Activated naive CD4-positive, alpha-beta T cell treated with anti-CD3 and anti-CD28 coated beads, Interleukin-2, amount 50 U/mL, for 72 hours (primary cell): ENCODE measurements at places on chromosomes 6 and 20. TPM values are rescaled to one million over a fixed set of nuclear protein-coding genes. Genes with fewer than 3 reads are reported as not detected.

Gene NOTCH4
- 0.64 TPM for total RNA-seq

Gene FAM217A
- not detected for total RNA-seq

Gene PACRG
- 0.43 TPM for total RNA-seq

Gene DPM1
- total RNA-seq, result 58.0 TPM

Gene EEF1A2
- total RNA-seq, result 3.1 TPM

Gene TBX18
- not detected for total RNA-seq

Gene TCF21
- total RNA-seq, result not detected

Gene PTK6
- total RNA-seq, result 0.57 TPM

Gene NR2E1
- total RNA-seq, result not detected

Gene SCGN
- not detected for total RNA-seq

Gene IFT52
- total RNA-seq, result 15.5 TPM

Gene PCMT1
- total RNA-seq, result 86.9 TPM

Gene PPP1R3G
- total RNA-seq, result 0.07 TPM

Gene ETV7
- 2.0 TPM for total RNA-seq

Gene ZSCAN23
- total RNA-seq, result 1.3 TPM

Gene ENPP1
- total RNA-seq, result 0.35 TPM

Gene ZC3H12D
- 87.1 TPM for total RNA-seq

Gene TUBB2B
- not detected for total RNA-seq

Gene ADA
- total RNA-seq, result 54.9 TPM

Gene TREML1
- total RNA-seq, result not detected

Gene BHLHE23
- not detected for total RNA-seq

Gene C6orf163
- total RNA-seq, result 2.7 TPM

Gene ANKRD66
- not detected for total RNA-seq

Gene TAB2
- total RNA-seq, result 98.2 TPM

Gene PNLDC1
- total RNA-seq, result 0.35 TPM

Gene ZNF165
- total RNA-seq, result 2.1 TPM

Gene LGSN
- total RNA-seq, result not detected

Gene COL11A2
- total RNA-seq, result 4.6 TPM

Gene CLVS2
- total RNA-seq, result not detected

Gene OR2B6
- total RNA-seq, result not detected

Gene SLC35D3
- total RNA-seq, result not detected

Gene MLN
- not detected for total RNA-seq

Gene DEK
- total RNA-seq, result 185 TPM

Gene DZANK1
- 2.4 TPM for total RNA-seq

Gene ID4
- not detected for total RNA-seq

Gene C20orf141
- total RNA-seq, result not detected

Gene COL9A1
- not detected for total RNA-seq

Gene CFAP61
- 0.41 TPM for total RNA-seq

Gene SLC9A8
- total RNA-seq, result 16.2 TPM

Gene TBCC
- total RNA-seq, result 14.2 TPM

Gene FAM110A
- 12.0 TPM for total RNA-seq

Gene ECT2L
- not detected for total RNA-seq

Gene PRDM1
- total RNA-seq, result 12.5 TPM

Gene FAM83C
- total RNA-seq, result not detected

Gene DEFB124
- not detected for total RNA-seq

Gene PTK7
- total RNA-seq, result 2.9 TPM

Gene SLC16A10
- total RNA-seq, result 5.4 TPM

Gene PDE10A
- not detected for total RNA-seq

Gene LEMD2
- total RNA-seq, result 80.5 TPM

Gene CALHM6
- total RNA-seq, result 0.71 TPM

Gene TRAPPC3L
- not detected for total RNA-seq

Gene PROCR
- 2.3 TPM for total RNA-seq

Gene PTCHD4
- not detected for total RNA-seq

Gene WFDC5
- total RNA-seq, result not detected

Gene ZSCAN16
- 3.5 TPM for total RNA-seq

Gene CNR1
- total RNA-seq, result not detected

Gene SRXN1
- total RNA-seq, result 8.7 TPM

Gene ELOVL2
- total RNA-seq, result not detected

Gene NTSR1
- not detected for total RNA-seq
